ENCODE measurements at places on chromosomes 3 and 15. TPM values are rescaled to one million over a fixed set of nuclear protein-coding genes. Genes with fewer than 3 reads are reported as not detected.

Gene CLEC3B
- polyA plus RNA-seq, result 4.3 TPM

Gene ANKDD1A
- 5.4 TPM for polyA plus RNA-seq

DNA sequence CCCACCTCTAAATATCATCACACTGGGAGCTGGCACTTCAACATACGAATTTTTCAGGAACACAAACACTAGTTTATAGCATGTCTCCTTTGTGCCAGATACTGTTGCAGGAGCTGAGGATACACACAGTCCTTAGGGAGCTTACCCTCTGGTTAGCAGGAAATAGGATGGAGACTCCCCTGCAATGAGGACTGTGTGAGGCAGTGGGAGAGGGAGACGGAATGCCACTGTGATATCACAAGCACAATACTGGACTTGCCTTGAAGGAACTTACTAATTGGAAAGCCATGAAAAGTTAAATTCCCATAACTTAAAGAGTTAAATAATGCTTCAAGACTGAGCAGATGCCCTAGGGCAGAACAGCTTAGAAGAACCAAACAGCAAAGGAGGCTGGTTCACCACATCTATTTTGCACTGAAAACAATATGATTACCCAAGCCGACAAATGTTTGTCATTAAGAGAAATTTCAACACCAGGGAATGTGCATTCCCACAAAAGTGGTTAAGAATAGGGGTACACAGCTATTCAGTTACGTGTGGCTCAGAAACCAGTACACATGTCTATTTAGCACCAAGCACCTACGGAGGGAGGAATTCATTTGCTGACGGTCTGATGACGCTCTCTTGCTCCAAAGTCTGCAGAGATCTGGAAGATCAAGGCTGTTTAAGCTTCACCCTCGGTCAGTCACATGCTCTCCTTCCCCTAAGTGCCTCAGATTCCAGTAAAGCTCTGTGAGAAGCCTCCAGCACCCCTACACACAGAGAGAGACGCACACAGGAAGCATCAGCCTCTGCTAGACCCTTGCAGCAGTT lies 5.2 kb downstream of the TBC1D2B start:
- DNase-seq, result no peak

Gene PCLAF
- 93.8 TPM for polyA plus RNA-seq

Gene HTD2
- 7.1 TPM for polyA plus RNA-seq

DNA sequence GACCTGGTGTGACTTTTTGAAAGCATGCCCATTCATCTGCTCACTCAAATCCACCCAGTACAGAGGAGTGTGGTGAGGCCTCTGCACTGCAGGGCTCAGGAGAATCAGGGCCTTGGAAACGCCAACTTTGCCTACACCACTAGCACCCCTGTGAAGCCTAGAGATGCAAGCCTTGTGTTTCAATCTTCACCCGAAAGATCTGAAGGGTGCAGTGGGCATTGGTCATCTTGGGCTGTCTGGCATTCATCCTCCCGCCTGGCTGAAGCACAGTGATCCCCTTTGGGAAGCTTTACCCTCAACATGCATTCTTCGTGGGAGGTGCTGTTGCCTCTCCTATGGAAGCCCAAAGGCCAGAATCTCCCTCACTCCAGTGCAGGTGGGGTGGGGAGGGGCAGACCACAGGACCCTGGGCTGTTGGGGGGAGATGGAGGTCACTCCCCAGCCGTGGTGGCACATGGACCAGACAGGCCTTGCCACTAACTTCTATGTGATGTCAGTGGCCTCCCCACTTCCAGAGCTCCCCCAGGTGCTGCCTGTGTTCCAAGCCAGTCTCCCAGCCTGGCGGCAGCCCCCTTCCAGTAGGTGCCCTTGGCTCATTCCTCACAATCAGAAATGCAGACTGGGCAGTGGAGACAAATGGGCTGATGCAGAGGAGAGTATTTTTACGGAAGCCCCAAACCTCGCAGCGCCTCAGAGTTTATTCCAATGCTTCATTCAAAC lies 92.5 kb downstream of the ADAMTS17 start:
- no peak for DNase-seq
